ENCODE measurements at places on chromosomes 7 and 10. TPM values are rescaled to one million over a fixed set of nuclear protein-coding genes. Genes with fewer than 3 reads are reported as not detected.
A peak's percentile ranks its signal among the peaks of the same experiment; 100 is the strongest.

GDF10 gene
- total RNA-seq: 0.11 TPM

MALRD1 gene
- total RNA-seq: 1.7 TPM

DNA sequence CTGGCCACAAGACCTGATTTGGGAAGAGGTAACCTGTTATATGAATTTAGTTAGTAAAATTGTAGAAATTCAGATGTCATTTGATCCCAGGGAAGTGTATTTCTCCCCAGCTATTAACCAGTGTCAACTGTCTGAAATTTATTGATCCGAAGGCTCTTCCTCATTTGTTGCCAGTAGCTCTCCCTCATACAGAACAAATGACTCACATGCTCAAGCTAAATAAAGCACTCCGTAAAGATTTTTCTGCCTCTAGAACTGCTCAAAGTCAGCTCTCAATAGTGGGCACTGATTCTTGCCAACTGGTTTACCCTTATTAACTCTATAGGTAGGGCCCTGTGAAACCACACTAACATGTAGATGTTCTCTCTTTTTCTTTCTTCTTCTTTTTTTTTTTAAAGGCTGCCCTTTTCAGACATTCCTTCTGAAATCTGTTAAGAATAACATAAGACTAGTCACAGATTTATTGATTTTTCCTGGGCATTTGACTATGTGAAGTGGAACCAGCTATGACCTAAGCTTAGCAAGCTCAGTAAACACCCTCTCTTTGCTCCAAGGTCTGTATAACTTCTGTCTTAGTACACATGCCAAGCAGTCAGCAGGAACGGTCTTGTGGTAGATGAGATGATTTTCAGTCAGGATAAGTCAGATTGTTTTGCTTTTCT lies 21.8 kb downstream of the RPA3 start:
- H3K4me1 ChIP-seq: peaks cover 66% of the 10 kb centered on the region
- peak overlapping the region; percentile 53 for H3K27ac ChIP-seq
- DNase-seq: no peak
- no peaks in the 10 kb centered on the region for H3K36me3 ChIP-seq

DNA sequence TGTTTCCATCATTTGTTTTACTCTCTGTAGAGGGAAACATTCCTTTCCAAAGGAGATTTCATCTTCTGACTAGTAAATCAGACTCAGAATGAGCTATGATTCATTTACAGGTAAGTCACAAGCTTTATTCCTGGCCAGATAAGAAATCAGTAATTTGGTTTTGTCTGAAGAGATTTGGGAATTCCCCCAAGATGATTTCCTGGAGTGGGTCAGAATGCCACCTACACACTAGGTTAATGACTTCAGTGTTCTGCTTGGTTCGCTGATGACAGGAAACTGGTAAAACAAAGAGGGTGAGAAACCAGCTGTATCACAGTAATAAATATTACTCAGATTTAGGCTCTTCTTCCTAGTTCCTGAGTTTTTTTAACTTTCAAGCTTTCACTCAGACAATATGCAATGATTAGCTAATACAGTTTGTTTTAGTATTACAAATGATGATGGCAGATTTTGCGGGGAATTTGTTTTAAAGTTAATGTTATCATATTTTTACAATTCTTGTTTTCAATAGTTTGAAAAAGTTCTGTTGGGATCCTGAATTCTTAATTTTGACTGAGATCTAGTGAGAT lies 8.3 kb upstream of the ASZ1 start:
- no peak overlapping the region for H3K27ac ChIP-seq
- H3K4me3 ChIP-seq: no peak overlapping the region
- no peaks in the 10 kb centered on the region for H3K4me1 ChIP-seq
- no peaks in the 10 kb centered on the region for H3K36me3 ChIP-seq

- no peak overlapping the region for H3K27ac ChIP-seq
- H3K36me3 ChIP-seq: no peaks in the 10 kb centered on the region
- no peak overlapping the region for H3K4me3 ChIP-seq
- H3K4me1 ChIP-seq: no peaks in the 10 kb centered on the region
- no peak for DNase-seq
Observed at GRCh38 chr7:90900628-90901356, 304.7 kb downstream of the CDK14 start.

DNA sequence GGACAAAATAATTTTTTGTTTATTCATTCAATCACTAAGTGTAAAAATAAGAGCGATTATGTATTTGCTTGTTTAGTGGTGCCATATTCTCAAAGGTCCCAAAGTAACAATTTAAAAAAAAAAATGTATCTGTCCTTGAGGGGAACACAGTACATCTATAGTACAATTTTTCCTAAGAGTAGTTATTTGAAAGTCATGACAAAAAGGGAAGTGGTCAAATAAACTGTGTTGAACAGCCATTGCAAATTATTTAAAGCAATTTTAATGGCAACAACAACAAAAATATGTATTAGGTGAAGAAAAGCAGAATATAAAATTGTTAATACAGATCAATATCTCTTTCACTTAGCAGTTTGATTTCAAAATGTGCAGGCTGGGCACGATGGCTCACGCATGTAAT lies 943.5 kb downstream of the CNTNAP2 start:
- H3K36me3 ChIP-seq: no peaks in the 10 kb centered on the region
- H3K27me3 ChIP-seq: no peaks in the 10 kb centered on the region
- H3K4me3 ChIP-seq: no peak overlapping the region
- no peaks in the 10 kb centered on the region for H3K4me1 ChIP-seq
- no peak for DNase-seq
- no peak overlapping the region for H3K27ac ChIP-seq

DNA sequence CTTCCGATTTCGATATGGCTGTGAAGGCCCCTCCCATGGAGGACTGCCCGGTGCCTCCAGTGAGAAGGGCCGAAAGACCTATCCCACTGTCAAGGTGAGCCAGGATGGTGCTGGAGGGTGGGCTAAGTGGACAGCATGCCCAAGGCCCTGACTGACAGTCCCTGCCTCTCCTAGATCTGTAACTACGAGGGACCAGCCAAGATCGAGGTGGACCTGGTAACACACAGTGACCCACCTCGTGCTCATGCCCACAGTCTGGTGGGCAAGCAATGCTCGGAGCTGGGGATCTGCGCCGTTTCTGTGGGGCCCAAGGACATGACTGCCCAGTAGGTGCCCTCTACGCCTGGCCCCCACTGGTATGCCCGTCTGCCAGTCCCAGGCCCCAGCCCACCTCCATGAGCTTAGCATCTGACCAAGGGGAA lies 1.2 kb downstream of the NFKB2 start:
- H3K4me3 ChIP-seq: no peak overlapping the region
- no peaks in the 10 kb centered on the region for H3K27me3 ChIP-seq
- no peak for DNase-seq

CALHM1 gene
- not detected for total RNA-seq

GRCh38 chr10:128896116-128896795 lies 570.8 kb upstream of the MGMT start:
- peaks cover 3% of the 10 kb centered on the region for H3K27me3 ChIP-seq
- peaks cover 33% of the 10 kb centered on the region for H3K4me1 ChIP-seq
- H3K27ac ChIP-seq: peak overlapping the region; percentile 78
- no peak overlapping the region for H3K4me3 ChIP-seq

GPC2 gene
- total RNA-seq: 0.25 TPM

ARPC1A gene
- 144 TPM for total RNA-seq

- no peaks in the 10 kb centered on the region for H3K27me3 ChIP-seq
- H3K4me3 ChIP-seq: no peak overlapping the region
- peaks cover 13% of the 10 kb centered on the region for H3K4me1 ChIP-seq
- peaks cover 43% of the 10 kb centered on the region for H3K36me3 ChIP-seq
- DNase-seq: no peak
Observed at GRCh38 chr10:87506956-87507355, 2.3 kb downstream of the MINPP1 start.

DNA sequence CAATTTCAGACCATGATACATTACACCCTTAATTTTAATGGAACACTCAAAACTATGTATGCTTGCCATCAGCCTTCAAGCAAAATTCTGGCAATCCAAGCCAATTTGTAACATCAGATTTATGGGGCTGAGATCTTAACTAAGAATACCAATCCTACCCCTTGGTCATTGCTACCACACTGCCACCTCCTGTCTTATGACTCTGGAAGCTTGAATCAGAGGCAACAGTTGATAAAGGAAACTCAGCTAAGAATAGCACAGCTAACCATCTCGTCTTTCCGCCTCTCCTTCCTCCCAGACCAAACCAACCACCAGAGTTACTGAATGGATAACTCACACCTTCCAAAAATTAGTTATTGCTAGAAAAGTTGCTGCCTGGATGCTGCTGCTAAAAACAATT lies 7.4 kb downstream of the IGF2BP3 start:
- no peak overlapping the region for H3K27ac ChIP-seq
- no peak overlapping the region for H3K4me3 ChIP-seq
- no peaks in the 10 kb centered on the region for H3K36me3 ChIP-seq
- peaks cover 62% of the 10 kb centered on the region for H3K27me3 ChIP-seq
- no peak for DNase-seq
- peaks cover 4% of the 10 kb centered on the region for H3K4me1 ChIP-seq

DNA sequence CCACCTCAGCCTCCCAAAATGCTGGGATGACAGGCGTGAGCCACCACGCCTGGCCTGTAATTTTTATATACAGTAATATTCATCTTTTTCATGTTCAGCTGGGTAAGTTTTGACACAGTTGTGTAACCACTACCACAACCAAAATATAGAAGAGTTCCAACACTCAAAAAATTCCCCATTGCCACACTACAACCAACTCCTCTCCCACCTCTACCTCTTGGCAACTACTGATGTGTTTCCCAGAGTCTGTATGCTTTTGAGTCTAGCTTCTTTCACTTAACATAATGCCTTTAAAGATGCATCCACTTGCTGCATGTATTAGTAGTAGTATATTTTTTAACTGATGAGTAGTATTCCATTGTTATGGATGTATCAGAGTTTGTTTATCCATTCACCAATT lies 90.7 kb downstream of the SRPK2 start:
- no peak overlapping the region for H3K27ac ChIP-seq
- H3K4me1 ChIP-seq: peaks cover 8% of the 10 kb centered on the region
- H3K36me3 ChIP-seq: no peaks in the 10 kb centered on the region
- H3K27me3 ChIP-seq: no peaks in the 10 kb centered on the region
- H3K4me3 ChIP-seq: no peak overlapping the region

DNA sequence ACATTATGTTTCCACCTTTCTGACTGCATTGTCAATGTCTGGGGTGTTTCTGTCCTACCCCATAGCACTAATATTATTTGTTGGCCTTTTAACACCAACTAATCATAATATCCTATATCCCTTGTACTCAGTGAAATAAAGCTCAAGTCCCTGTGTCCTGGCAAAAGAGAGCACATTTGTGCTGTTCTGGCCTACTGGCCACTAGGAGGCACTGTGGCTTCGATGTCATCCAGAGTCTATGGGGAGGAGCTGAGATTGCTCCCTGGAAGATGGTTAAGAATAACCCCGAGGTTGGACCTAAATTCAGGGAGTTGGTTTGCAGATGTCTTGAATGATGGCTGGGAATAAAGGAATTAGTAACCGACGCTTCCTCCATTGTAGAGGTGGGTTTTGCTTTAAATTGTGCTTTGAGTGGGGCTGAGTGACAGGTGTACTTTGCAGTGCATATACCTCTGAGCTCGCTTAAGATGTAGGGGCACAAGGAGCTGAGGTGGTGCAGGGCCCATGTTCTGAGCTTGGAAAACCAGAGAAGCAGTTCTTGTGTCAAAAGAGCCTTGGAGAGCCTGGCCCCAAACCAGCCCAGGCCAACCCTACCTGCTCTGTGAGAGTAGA lies 191.2 kb upstream of the PRSS1 start:
- H3K4me3 ChIP-seq: no peak overlapping the region
- no peak for DNase-seq
- no peaks in the 10 kb centered on the region for H3K36me3 ChIP-seq
- H3K27me3 ChIP-seq: peaks cover 20% of the 10 kb centered on the region

GRCh38 chr10:86666538-86666937 lies 1.8 kb upstream of the LDB3 start:
- peak; percentile 72 for DNase-seq
- peak overlapping the region; percentile 99 for H3K27ac ChIP-seq
- H3K36me3 ChIP-seq: no peaks in the 10 kb centered on the region
- no peaks in the 10 kb centered on the region for H3K27me3 ChIP-seq

- peak overlapping the region; percentile 14 for H3K27ac ChIP-seq
- H3K36me3 ChIP-seq: no peaks in the 10 kb centered on the region
- peaks cover 51% of the 10 kb centered on the region for H3K4me1 ChIP-seq
- no peak overlapping the region for H3K4me3 ChIP-seq
Observed at GRCh38 chr7:35648367-35648766, 46.6 kb downstream of the HERPUD2 start.

- H3K36me3 ChIP-seq: no peaks in the 10 kb centered on the region
- no peak for DNase-seq
- no peak overlapping the region for H3K27ac ChIP-seq
- no peaks in the 10 kb centered on the region for H3K4me1 ChIP-seq
- no peak overlapping the region for H3K4me3 ChIP-seq
Observed at GRCh38 chr10:116452338-116452720, 24.7 kb downstream of the PNLIPRP3 start.

ANXA7 gene
- 143 TPM for total RNA-seq

- no peak for DNase-seq
- H3K36me3 ChIP-seq: peaks cover 7% of the 10 kb centered on the region
- H3K27me3 ChIP-seq: no peaks in the 10 kb centered on the region
- no peak overlapping the region for H3K27ac ChIP-seq
- H3K4me1 ChIP-seq: no peaks in the 10 kb centered on the region
- H3K4me3 ChIP-seq: no peak overlapping the region
Observed at GRCh38 chr10:24394461-24395190, 185.7 kb downstream of the KIAA1217 start.

VAX1 gene
- total RNA-seq: not detected

- no peak overlapping the region for H3K27ac ChIP-seq
- H3K4me1 ChIP-seq: no peaks in the 10 kb centered on the region
- DNase-seq: no peak
Observed at GRCh38 chr10:50636618-50637579, 13.1 kb upstream of the SGMS1 start.

DNA sequence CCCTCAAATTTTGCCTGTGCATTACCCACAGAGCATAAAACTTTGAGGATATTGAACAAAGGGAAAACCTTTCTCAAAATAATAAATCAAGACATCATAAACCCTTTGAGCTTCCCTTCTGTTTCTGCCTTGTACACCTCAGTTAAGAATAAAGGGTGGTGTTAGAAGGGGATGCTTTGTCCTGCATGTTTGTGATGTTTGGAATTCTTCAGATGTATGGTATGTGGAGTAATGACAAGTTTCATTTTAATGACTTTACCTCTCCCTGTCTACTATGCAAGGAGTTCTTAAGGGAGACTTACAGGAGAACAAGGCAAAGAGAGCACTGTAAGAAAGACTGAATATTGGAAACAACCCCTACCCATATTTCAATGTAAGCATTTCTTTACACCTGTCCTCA lies 99.2 kb downstream of the HECW1 start:
- H3K4me1 ChIP-seq: no peaks in the 10 kb centered on the region
- H3K4me3 ChIP-seq: no peak overlapping the region
- DNase-seq: no peak
- no peak overlapping the region for H3K27ac ChIP-seq

GPR146 gene
- total RNA-seq: 26.6 TPM

GRCh38 chr7:133436014-133436428 lies 183.1 kb downstream of the EXOC4 start:
- no peaks in the 10 kb centered on the region for H3K4me1 ChIP-seq
- no peak for DNase-seq
- H3K36me3 ChIP-seq: no peaks in the 10 kb centered on the region
- no peaks in the 10 kb centered on the region for H3K27me3 ChIP-seq
- peak overlapping the region; percentile 5 for H3K27ac ChIP-seq

- H3K4me1 ChIP-seq: no peaks in the 10 kb centered on the region
- H3K36me3 ChIP-seq: no peaks in the 10 kb centered on the region
- H3K4me3 ChIP-seq: no peak overlapping the region
- DNase-seq: no peak
- H3K27me3 ChIP-seq: no peaks in the 10 kb centered on the region
Observed at GRCh38 chr7:140873434-140873833, 51.3 kb downstream of the BRAF start.

GRCh38 chr7:105219771-105220160 lies 169.0 kb downstream of the SRPK2 start:
- H3K4me1 ChIP-seq: peaks cover 3% of the 10 kb centered on the region
- H3K27me3 ChIP-seq: no peaks in the 10 kb centered on the region
- no peak overlapping the region for H3K27ac ChIP-seq
- no peak overlapping the region for H3K4me3 ChIP-seq
- no peak for DNase-seq

URGCP gene
- total RNA-seq: 45.8 TPM
